ENCODE measurements at places on chromosomes 4 and X.

- no peak for DNase-seq
Observed at GRCh38 chr4:41538887-41539498, 1.0 kb downstream of the LIMCH1 start.

DNA sequence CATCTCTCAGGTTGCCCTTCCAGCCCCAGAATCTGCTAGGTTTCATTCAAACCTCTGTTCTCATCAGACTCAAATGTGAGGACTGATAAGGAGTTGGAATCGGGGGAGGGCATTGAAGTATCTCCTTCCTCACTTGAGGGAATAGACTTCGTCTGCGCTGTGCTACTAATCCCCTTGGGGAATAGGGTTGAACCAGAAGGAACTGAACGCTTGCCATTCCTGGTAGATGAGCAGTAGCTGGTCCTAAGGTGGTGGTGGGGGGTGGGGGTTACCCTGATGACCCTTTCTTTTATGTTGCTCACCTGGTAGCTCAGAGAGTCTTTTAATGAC is 692 bp upstream of the SLC9A7 start:
- no peak for DNase-seq

DNA sequence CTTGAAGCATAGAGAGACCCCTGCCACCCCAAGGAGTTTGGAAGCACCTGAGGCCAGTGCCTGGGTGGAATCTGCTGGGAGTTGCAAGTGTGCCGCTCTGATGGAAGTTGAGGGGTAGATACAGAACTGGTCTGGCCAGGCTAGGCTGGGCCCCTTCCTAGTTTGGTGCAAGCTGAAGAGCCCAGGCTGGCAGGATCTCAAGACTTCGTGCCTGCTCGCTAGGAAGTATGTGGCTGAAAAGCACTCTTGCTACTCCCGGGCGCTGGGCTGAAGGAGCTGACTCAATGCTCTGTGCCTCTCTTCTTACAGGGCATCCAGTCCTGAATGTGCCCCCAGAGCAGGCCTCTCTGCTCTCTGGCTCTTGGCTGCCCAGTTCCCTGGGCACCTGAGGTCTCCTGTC is 51.7 kb upstream of the PJA1 start:
- no peak for DNase-seq

GRCh38 chr4:149741186-149741831 is 74.3 kb downstream of the IQCM start:
- DNase-seq = no peak

- DNase-seq = no peak
Observed at GRCh38 chr4:9925750-9926439, 95.4 kb downstream of the SLC2A9 start.

DNA sequence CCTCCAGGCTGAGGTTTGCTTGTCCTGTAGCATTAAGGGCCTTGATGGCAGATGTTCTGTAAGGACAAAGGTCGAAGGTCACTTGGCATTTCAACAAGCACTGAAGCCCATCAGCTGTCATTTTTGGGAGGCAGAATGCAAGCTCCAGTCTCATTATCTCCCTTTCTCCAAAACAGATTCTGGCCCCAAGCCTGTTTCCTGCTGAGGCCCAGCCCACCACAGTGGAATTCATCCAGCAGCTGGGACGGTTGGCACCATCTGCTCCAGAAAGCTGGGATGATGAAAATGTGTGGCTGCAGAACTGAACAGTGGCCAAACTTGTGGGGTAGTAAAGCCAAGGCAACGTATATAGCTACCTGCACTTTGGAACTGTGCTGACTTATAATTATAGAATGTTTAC is 17.7 kb upstream of the PPEF2 start:
- no peak for DNase-seq

GRCh38 chr4:2860391-2861348 is 17.0 kb downstream of the ADD1 start:
- no peak for DNase-seq

DNA sequence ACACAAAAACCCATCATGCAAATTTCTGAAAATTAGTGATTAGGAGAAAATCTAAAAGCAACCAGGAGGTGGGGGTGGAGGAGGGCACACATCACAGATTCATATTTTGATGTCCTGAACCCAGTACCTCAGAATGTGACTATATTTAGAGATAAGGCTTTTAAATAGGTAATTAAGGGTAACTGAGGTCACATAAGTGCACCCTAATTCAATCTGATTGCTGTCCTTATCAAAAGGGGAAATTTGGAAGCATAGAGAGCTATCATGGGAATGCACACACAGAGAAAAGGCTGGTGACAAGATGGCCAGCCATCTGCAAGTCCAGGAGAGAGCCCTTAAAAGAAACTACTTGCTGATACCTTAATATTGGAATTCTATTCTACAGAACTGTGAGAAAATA is 281.8 kb upstream of the UGT8 start:
- DNase-seq = no peak

- DNase-seq = no peak
Observed at GRCh38 chr4:88109123-88109881, 49.1 kb downstream of the ABCG2 start.

- DNase-seq = no peak
Observed at GRCh38 chr4:142648378-142648777, 197.7 kb downstream of the INPP4B start.

Measured in pancreas (tissue), 10 donors.